Hematopoietic multipotent progenitor cell (in vitro differentiated cells): ENCODE measurements at places on chromosomes 2 and 18. TPM values are rescaled to one million over a fixed set of nuclear protein-coding genes. Genes with fewer than 3 reads are reported as not detected.

CYP1B1 gene
- 2.7 TPM for total RNA-seq

DNA sequence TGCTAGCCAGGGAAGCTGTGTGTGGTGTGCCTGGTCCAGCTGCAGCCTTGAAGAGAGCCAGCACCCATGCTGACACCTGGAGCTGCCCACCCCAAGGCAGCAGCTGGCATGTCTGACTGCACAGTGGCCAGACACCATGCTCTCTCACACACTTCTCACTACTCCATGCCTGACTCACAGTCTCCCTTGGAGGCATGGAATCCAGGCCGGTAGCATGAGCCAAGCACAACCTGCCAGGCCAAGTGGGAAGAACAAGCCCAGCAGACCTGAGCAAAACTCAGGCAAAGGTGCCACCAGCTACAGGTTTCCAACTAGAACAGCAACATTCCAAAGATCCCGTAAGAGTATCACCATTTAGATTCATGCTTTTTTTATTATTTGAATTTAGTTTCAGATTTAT lies 625.3 kb upstream of the LRRTM4 start:
- DNase-seq = no peak

TNFRSF11A gene
- total RNA-seq = 2.2 TPM

GRCh38 chr2:17851731-17852585 lies 26.5 kb upstream of the KCNS3 start:
- peak; percentile 68 for DNase-seq

GALNT14 gene
- 12.9 TPM for total RNA-seq

DNA sequence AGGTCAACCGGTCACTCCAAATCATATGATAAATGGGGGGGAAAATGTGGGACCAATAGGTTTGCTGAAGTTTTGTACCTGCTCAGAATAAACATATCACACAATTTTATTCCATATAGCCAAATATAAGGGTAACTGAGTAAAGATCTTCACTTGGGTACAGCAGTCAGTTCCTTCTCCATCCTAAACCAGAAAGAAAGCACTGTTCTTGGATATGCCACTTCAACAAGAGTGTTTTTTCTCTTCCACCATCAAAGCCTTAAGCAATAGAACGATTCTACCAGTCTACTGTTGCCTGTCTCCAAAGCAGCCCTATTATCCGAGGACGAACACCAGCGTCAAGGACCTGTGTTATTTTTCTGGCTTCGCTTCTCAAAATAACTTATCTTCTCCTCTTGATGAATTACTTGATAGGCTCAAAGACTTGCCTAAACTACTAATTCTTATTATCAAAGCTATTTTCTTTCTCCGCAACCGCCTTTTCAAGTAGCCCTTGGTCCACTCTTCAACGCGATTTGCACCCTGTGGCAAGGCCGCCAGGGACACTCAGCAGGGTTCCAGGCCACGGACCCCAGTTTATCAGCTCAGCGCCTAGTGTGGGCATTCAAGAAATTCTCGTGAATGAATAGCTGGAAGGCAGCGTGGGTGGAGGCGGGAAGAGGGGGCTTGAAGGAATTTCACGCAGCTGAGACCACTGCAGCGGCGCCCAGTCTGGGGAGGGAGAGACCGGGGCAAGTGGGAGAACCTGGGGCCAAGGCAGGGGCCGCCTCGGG lies 646 bp downstream of the ALS2 start:
- peak; percentile 2 for DNase-seq

DNA sequence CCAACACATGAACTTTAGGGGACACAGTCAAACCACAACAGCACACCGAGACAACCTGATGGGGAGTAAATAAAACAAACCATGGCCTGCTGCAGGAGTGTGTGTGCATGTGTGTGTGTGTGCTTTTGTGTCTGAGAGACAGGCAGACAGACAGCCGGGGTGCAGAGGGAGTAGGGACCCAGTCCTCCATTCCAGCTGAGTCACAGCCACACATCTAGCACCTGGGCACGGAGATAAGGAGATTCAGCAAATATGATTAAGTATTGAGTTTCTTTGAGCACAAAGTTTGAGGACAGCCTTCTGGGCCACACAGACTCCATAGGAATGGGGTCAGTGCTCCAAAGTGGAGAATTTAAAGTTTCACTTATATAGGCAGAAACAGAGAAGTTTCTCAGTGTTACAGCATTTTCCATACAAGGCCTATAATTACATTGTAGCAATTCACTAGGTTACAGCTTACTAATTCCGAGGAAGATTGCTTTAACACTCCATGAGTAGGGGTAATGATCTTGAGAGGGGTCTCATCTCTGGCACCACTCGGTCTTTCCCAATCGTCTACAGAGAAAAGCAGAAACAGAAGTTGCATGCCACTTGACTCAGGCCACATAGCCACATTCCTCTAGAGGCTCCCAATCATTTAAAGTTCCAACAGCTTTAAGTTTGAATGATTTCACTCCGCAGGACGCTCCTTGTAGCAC lies 30.8 kb upstream of the PRLH start:
- no peak for DNase-seq

DNA sequence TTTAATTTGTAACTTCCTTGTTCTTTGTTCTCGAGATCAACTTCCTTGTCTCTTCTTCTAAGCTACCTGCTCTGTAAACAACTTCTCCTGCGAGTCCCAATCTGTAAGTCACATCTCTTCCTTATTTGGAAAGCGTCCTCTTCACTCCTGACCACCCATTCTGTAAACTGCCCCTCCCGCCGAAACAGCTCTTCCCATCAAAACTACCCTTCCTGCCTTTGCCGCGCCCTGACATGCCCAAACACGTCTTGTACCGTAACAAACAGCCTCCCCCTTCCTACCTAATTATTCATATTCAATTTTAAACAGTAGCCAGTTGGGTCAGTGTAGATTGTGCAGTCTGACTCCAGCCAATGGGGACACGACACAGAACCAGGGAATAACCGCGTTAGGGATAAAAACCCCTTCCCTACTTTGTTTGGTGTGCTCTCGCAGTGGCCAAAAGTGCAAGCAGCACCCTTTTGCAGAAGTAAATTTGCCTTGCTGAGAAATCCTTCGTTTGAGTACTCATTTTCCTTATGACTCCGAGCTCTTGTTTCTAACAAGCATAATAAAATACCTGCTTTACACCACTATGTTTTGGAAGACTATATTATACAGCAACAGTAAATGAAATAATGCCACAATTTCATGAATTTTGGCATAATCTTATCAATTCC lies 39.8 kb downstream of the PIAS2 start:
- no peak for DNase-seq

- DNase-seq = no peak
Measured at GRCh38 chr18:58495634-58496033, 133.3 kb downstream of the ALPK2 start.

GRCh38 chr2:42492691-42493467 lies 903 bp downstream of the KCNG3 start:
- DNase-seq = peak; percentile 22

DNA sequence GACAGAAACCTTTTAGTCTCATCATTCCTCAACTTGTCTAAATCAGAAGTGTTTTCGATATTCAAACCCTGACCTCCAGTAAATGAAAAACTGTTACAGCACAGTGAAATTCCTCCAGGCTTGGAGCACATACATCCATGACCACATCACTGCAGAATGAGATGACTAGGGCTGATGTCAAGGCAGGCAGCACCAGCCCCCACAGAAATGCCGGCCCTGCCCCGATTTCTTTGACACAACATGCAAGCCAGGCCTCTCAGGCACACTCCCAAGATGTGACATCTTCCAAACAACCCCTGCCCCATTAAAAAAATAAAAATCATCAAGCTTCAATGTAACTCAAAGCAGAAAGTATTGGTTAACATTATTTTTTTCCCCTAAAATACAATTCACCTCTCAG lies 103.3 kb downstream of the CTAGE1 start:
- DNase-seq = no peak

ABCB6 gene
- 11.3 TPM for total RNA-seq

DNER gene
- not detected for total RNA-seq

CYRIA gene
- 4.0 TPM for total RNA-seq

HOXD13 gene
- not detected for total RNA-seq

- DNase-seq = peak; percentile 89
Measured at GRCh38 chr2:177147093-177147694, 65.4 kb upstream of the HNRNPA3 start.

FBXO36 gene
- total RNA-seq = 1.9 TPM

- DNase-seq = no peak
Measured at GRCh38 chr2:27884601-27885000, 5.6 kb downstream of the RBKS start.

DNA sequence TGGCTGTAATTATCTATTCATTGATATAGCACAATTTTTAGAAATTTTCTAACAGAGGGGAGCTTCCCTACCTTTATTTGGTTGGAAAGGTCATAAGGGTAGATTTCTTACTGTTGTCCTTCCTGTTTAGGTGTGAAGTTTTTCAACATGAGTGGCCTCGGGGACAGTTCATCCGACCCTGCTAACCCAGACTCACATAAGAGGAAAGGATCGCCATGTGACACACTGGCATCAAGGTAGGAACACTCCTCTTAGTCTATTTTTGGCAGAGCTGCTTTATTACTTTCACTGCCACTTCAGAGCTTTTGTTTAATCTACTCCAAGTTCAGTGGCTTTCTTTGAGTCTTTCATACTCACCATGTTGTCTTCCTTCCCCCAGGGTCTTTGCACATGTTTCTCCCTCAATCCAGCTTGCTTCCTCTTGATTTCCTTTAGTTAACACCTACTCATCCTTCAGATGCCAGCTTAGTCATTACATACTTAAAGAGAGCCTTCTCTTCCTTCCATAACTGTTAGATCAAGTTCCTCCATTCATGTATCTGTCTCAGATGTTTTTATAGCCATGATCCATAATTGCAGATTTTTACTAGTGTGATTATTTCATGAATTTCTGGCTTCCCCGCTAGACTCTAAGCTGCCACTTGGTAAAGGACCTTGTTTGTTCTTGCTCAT lies 134.5 kb downstream of the PTRHD1 start:
- DNase-seq = no peak

CHRNG gene
- total RNA-seq = not detected

DNA sequence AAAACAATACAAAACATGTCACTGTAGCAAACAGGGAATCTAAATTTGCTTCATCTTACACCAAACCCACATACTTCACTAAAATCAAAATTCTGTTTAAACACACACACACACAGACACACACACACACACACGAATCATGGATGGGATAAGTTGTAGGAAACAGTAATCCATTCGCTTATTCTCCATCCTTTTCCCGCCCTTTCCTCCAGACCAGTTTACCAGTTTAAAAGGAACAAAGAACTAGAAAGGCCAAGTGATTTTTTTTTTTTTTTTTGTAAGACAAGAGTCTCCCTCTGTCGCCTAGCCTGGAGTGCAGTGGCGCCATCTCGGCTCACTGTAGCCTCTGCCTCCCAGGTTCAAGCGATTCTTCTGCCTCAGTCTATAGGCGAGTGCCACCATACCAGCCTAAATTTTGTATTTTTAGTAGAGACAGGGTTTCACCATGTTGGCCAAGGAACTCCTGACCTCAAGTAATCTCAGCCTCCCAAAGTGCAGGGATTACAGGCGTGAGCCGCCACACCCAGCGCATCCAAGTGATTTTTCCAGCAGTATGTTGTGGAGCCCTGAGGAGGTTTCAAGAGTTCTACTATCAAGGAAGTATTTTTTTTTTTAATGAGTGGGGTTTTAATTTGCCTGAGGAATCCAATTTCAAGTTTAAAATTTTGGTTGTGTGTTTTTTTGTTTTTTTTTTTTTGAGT lies 5.7 kb downstream of the PSME4 start:
- DNase-seq = no peak

- no peak for DNase-seq
Measured at GRCh38 chr2:24375349-24376087, 15.2 kb upstream of the ITSN2 start.

DNA sequence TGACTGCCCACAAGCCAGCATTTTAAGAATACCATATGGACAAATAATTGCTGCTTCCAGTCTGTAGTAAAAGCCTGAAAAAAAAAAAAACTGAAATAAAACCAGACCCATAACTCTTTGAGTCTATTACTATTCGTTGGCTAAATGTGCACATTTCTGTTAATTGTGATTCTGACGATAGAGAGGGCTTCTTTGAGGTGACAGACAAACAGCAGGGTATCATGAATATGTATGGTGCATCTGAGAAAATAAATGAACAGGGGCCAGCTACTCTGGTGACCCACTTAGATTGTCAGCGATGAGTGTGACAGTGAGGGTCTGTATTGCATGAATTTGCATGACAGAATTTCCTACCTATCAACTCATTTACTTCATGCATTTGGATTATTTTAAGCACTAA lies 427.8 kb upstream of the SOX11 start:
- DNase-seq = no peak
